A549 treated with GW870086 at 1 μM for 4 hours (cell line): ENCODE measurements at places on chromosomes 7 and 10. TPM values are rescaled to one million over a fixed set of nuclear protein-coding genes. Genes with fewer than 3 reads are reported as not detected.

Gene TBX20
- 1.2 to 2.7 TPM (median 2.3 TPM) in 5 replicates for total RNA-seq

Gene RASSF4
- total RNA-seq: 1.6 to 2.8 TPM (median 1.9 TPM) in 5 replicates

Gene EXOC6
- 14.9 to 20.7 TPM (median 15.8 TPM) in 5 replicates for total RNA-seq

Gene LRRC4
- not detected in 5 replicates for total RNA-seq

Gene MRC1
- 0.02 to 0.06 TPM (median 0.03 TPM) in 4 of 5 replicates, not detected in the other for total RNA-seq

Gene SLC26A5
- not detected in 5 replicates for total RNA-seq

Gene EPHB6
- total RNA-seq: 0.35 to 0.98 TPM (median 0.57 TPM) in 5 replicates

Gene VWC2
- total RNA-seq: not detected in 5 replicates

Gene CALY
- total RNA-seq: 0.46 to 0.95 TPM (median 0.69 TPM) in 5 replicates

Gene FAM107B
- 99.4 to 139 TPM (median 132 TPM) in 5 replicates for total RNA-seq

Gene TAS2R3
- 0.14 TPM in 1 of 5 replicates, not detected in the others for total RNA-seq

Gene CDC14C
- total RNA-seq: 0.05 TPM in 1 of 5 replicates, not detected in the others

Gene ZNF37A
- 4.9 to 6.1 TPM (median 5.3 TPM) in 5 replicates for total RNA-seq

Gene OPN1SW
- total RNA-seq: not detected in 5 replicates

Gene CPVL
- total RNA-seq: 0.21 to 0.55 TPM (median 0.44 TPM) in 4 of 5 replicates, not detected in the other

Gene CTAGE6
- total RNA-seq: not detected in 5 replicates

Gene LIPK
- total RNA-seq: not detected in 5 replicates

Gene CPA1
- total RNA-seq: not detected in 5 replicates

Gene HELLS
- 23.2 to 29.6 TPM (median 28.5 TPM) in 5 replicates for total RNA-seq

Gene CYTH3
- total RNA-seq: 27.0 to 30.1 TPM (median 29.2 TPM) in 5 replicates

Gene GPR26
- total RNA-seq: not detected in 5 replicates

Gene AP4M1
- 12.9 to 15.9 TPM (median 14.6 TPM) in 5 replicates for total RNA-seq

Gene TMEM139
- total RNA-seq: 0.69 to 1.9 TPM (median 1.2 TPM) in 5 replicates

Gene CCDC136
- total RNA-seq: 1.1 to 2.3 TPM (median 2.2 TPM) in 5 replicates
